ENCODE measurements at places on chromosomes 12 and 14. TPM values are rescaled to one million over a fixed set of nuclear protein-coding genes. Genes with fewer than 3 reads are reported as not detected.

Gene BCAT1
- 37.2 TPM for total RNA-seq

Gene COCH
- not detected for total RNA-seq

Gene PPM1H
- total RNA-seq: 5.0 TPM

Gene ACVRL1
- not detected for total RNA-seq

Gene FAM181A
- total RNA-seq: not detected

Gene NDUFA12
- total RNA-seq: 106 TPM

Gene AKAP6
- total RNA-seq: 8.5 TPM

Gene ENO2
- total RNA-seq: 3.1 TPM

Gene SERPINA9
- total RNA-seq: not detected

Gene WSCD2
- not detected for total RNA-seq

Gene LGR5
- total RNA-seq: not detected

Gene GLIPR1L1
- not detected for total RNA-seq

Gene NDRG2
- 33.4 TPM for total RNA-seq

Gene SYNDIG1L
- 0.14 TPM for total RNA-seq

Gene HSPA2
- total RNA-seq: 10.3 TPM

Gene FBXO21
- 84.4 TPM for total RNA-seq

Gene KLRF1
- 0.21 TPM for total RNA-seq

Gene BIN2
- not detected for total RNA-seq

Gene DPPA3
- not detected for total RNA-seq

Gene HOXC12
- not detected for total RNA-seq

Gene KRT2
- total RNA-seq: not detected

Gene LYZ
- total RNA-seq: not detected

Gene TBX3
- total RNA-seq: 2.4 TPM

Gene KCNA1
- total RNA-seq: not detected

Gene MVK
- total RNA-seq: 9.6 TPM

Gene C12orf60
- total RNA-seq: 2.7 TPM

Gene C3AR1
- not detected for total RNA-seq

Gene TSPAN11
- total RNA-seq: 0.07 TPM

Gene LRP1-AS
- total RNA-seq: not detected

Gene TRPV4
- 3.6 TPM for total RNA-seq

Gene ADAM21
- 0.14 TPM for total RNA-seq

Gene NEUROD4
- not detected for total RNA-seq

Gene MSRB3
- 4.8 TPM for total RNA-seq

Gene OTOGL
- not detected for total RNA-seq

Gene TUNAR
- total RNA-seq: not detected

Gene RGS6
- total RNA-seq: not detected

Gene ASPG
- total RNA-seq: under 0.01 TPM

Gene FGD4
- 27.7 TPM for total RNA-seq

Gene PTPN6
- 17.4 TPM for total RNA-seq

Gene P2RX2
- total RNA-seq: not detected

Gene KRT74
- not detected for total RNA-seq

Gene MFAP5
- total RNA-seq: 19.5 TPM

Gene PTPN21
- total RNA-seq: 13.4 TPM

Gene CAPZA3
- total RNA-seq: not detected

Gene GLRX5
- 57.8 TPM for total RNA-seq

Gene ACOT6
- not detected for total RNA-seq

Gene CELA1
- not detected for total RNA-seq

Gene TMEM260
- 28.0 TPM for total RNA-seq

Gene MBIP
- total RNA-seq: 13.1 TPM
